ENCODE measurements at places on chromosomes 11 and 22.

GRCh38 chr22:33112580-33112979 is 54.4 kb upstream of the SYN3 start:
- DNase-seq: no peak

- DNase-seq: no peak
Observed at GRCh38 chr22:21819183-21819770, 48.2 kb downstream of the MAPK1 start.

DNA sequence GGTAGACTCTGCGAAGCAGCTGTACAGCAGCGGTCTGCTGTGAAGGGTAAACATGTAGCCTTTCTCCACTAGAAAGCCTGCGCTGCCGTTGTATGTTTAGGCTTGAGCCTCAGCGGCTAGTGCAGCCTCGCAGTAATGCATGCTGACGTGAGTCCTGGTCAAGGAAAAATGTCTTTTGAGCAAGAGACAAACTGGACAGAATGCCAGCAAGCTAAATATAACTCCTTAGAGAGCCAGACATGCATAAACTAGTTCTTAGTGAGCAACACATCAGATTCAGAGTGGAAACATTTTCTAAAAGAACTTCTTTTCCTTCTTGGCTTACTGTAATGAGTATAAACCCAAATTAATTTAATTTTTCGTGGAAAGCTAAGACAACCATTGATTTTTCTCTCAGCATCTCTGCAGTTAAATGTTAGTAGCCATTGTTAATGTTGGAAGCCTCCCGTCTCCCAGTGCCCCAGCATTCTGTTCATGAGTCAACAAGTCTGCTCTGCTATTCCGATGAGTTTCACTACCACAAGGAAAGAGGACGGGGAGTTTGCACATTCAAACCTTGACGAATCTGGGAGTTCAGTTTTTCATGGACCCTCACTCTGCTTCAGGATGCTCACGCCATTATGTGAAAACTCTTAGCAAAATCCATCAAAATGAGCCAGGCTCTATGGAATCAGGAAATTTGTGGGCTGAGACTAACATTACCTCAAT is 51.4 kb downstream of the JAM3 start:
- DNase-seq: no peak

GRCh38 chr11:9639099-9639498 is 24.8 kb upstream of the SWAP70 start:
- DNase-seq: no peak

GRCh38 chr11:45671246-45672171 is 6.1 kb upstream of the CHST1 start:
- no peak for DNase-seq

GRCh38 chr11:2136209-2136951 is 2.8 kb downstream of the IGF2 start:
- no peak for DNase-seq

DNA sequence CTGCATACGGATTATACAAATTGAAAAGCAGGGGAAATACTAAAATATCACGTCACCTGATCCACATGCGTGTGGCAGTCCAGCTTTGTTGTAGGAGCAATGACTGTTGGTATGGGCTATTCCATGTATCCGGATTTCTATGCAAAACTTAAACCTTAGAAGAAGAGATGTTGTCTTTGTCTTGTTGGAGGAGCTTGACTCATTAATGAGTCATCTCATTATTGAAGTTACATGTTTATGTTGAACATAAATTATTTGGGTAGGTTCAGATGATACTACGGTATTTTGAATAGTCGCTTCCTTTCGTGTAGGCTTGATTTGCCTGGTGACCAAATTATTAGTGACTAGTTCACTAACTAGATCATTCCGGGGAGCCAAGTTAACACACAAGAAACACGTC is 806 bp upstream of the SAAL1 start:
- DNase-seq: no peak

DNA sequence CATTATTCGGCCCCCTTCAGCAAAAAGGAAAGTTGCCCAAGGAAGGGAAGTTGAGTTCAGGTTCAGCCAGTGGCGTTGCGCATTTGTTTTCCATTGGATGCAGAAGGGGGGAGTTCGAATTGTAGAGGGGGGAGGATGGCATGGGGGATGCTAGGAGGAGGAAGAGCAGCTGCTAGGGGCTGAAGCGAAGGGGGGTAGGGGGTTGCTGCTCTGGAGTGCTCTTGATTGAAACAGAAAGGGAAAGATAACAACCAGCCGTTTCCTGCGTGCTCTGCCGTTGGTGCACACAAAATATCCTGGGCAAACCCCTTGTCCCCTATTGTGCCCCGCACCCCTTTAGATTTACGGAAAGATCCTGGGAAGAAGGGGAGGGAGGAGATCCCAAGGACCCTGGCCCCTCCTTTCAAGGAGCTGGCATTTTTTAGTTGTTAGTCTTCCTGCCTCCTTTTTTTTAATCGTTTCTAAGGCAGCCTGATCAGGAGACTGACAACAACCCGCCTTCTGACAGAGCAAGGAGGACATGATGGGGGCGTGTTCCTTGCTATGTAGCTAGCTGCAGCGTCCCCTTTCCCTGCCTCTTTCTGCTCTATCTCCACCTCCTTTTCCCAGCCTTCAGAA is 2.1 kb downstream of the KMT2A start:
- no peak for DNase-seq

GRCh38 chr11:33375688-33376311 is 118.6 kb downstream of the HIPK3 start:
- no peak for DNase-seq

GRCh38 chr22:48486134-48486532 is 1341.5 kb downstream of the BRD1 start:
- DNase-seq: no peak

GRCh38 chr11:31355817-31356216 is 13.7 kb downstream of the DCDC1 start:
- no peak for DNase-seq

- DNase-seq: no peak
Observed at GRCh38 chr11:57658023-57658361, 430 bp downstream of the CLP1 start.

- no peak for DNase-seq
Observed at GRCh38 chr11:75214411-75214821, 26.2 kb upstream of the TPBGL start.

DNA sequence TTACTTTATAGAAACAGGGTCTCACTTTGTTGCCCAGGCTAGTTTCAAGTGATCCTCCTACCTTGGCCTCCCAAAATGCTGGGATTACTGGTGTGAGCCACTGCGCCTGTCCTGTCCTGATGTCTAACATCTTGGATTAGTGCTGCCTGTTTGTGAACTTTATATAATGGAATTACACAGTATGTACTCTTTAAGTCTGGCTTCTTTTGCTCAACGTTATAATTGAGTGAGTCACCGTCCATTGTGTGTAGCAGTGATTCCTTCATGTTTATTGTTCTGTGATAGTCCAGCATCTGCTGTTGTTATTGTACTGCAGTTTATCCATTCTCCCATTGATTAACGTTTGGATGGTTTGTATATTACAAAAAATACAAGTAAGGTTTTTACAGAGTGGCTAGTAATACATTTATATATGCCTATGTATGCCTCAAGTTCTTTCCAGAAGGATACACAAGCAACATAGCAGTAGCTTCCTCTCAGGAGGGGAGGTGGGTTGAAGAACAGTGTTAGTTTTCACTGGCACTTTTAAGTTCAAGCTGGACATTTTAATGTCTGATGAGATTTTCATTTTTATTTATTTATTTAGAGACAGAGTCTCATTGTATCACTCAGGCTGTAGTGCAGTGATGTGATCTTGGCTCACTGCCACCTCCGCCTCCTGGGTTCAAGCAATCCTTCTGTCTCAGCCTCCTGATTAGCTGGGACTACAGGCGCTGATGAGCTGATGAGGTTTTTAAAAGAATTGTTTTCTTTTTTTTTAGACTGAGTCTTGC is 25.2 kb upstream of the MICALL1 start:
- DNase-seq: no peak

DNA sequence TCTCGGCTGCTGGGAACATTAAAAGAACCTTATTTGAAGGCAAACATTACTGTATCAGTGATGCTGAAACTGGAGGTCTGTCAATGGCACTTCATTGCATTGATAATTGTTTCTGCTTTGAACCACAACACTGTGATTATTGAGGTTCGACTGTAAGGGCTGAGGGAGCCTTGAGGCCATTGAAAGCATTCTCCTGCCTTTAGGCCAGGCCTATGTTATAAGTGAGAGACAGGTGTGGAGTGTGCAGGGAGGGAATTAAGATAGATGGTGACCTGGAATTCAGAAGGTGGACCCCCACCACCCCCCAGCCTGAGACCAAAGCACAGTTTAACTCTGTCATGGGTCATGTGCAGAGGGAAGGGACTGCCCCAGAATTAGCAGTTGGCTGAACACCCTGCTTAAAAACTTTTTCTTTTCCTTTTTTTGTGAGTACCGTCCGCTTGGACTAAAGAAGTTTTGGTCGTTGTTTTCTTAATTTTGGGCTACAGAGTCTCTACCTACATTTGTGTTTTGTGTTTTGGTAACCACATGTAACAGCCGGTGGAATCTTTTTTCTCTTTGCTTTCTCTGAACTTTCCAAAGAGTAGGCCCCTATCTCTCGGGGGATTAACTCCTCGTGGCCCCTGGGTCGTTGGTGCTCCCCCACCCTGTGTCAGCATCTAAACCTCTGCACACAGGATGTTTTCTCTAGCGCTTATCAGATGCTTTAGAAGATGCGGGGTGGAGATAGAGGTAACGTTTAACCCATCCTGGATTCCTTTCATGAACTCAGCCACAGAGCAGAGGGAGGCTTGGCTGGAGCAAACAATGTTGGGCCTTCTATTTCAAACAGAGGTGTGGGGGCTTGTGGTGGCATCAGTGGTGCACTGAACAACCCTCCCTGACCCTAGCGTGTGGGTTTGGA is 43.7 kb downstream of the ZBTB16 start:
- DNase-seq: no peak

GRCh38 chr11:47904048-47904447 is 55.9 kb upstream of the NUP160 start:
- DNase-seq: no peak

DNA sequence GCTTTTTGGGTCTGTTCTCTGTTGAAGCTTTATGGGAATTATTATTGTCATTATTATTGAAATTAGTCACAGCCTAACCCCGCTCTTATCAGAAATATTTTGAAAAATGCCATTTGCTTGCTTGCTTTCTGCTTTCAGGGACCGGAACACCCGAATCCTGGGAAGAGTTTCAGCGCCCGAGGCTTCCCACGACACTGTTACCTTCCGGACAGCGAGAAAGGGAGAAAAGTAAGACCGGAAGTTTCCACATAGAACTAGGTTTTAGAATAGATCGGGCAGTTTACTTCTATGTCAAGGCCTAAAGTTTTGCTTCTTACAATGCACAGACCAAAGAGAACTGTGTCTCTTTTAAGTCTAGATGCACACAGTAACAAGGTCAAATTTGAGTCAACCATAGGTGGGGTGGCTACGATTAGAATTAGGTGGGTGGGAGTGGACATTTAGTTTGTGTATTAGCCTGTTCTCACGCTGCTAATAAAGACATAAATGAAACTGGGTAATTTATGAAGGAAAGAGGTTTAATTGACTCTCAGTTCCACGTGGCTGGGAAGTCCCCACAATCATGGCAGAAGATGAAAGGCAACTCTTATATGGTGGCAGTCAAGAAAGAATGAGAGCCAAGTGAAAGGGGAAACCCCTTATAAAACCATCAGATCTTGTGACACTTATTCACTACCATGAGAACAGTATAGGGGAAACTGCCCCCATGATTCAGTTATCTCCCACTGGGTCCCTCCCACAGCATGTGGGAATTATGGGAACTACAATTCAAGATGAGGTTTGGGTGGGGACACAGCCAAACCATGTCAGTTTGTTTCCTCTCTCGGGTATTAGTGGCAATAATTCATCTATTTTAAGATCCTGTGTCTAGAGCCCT is 12.9 kb downstream of the MPEG1 start:
- no peak for DNase-seq

DNA sequence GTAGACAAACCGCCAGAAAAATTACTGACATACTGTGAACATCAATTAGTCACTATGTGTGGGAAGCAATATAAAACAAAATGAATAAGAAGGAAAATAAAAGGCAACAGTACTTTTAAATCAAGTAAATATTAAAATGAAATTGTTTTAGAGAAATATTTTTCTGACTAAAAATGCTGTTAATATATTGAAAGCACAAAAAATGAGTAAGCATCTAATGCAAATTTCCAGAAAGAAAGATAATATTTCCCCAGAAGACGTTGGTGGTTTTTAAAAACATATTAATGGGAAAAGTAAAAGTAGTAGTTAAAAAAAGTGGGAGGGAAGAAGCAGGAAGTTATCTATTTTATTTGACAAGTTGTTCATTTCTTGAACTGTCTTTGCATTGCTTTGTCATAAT is 16.5 kb downstream of the XKR3 start:
- DNase-seq: no peak

- DNase-seq: no peak
Observed at GRCh38 chr11:14312736-14313438, 46.1 kb downstream of the RRAS2 start.

DNA sequence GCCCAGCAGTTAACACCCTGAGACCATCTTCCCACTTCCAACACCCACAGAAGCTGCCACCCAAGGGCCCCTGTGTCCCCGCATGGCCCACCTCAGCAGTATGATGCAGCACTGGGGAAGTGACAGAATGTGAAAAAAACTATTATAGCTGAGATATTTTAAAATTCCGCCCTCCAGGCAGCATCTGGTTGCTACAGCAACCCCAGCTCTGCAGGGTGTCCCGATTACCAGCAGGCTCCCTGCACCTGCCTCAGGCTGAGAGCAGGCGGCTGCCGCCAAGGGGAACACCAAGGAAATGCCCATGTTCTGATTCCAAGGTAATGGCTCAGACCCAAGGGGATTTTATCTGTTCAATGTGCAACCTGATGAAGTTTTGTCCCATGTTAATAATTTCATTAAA is 10.5 kb upstream of the TMEM121B start:
- no peak for DNase-seq

DNA sequence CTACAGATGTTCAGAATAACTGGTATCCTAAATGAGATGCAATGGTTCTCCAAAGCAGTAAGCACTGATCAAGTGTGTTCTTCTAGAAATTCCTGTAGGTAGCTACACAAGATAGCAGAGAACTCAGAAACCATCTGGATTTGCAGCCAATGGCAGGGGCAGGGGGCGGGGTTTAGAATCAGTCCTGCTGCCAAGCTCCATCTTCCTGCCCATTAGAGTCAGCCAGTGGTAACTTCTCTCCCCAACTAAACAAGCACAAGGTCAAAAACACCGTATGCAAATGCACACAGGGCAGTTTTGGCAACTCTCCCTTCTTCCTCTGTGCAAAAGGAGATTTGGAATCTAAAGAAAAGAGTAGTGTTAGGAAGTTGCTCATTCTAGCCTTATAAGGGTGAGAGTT is 237.5 kb upstream of the CCDC90B start:
- DNase-seq: no peak

DNA sequence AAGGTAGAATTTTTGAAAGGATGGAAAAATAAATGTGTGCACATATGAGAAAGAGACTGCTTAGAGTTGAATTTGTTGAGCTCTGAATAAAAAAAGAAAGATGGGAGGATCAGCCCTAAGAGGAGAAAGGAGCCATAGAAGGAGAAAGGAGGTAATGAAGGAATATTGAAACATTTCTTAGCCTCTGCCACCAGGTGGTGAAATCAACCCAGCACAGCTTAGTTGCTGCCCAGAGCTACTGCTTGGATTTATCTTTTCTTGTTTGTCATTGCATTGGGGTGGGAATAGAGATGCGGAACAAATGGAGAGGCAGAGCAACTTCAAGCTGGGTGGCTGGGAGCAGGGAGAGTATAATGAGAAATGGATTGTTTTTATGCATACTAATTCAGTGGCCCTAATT is 80.4 kb downstream of the SERGEF start:
- no peak for DNase-seq

- no peak for DNase-seq
Observed at GRCh38 chr11:62671236-62671607, 251 bp upstream of the UQCC3 start.

GRCh38 chr11:121681550-121682268 is 228.9 kb upstream of the SORL1-AS1 start:
- DNase-seq: no peak

All from vagina (tissue), 2 donors.